ENCODE measurements at places on chromosomes 2 and 18.

DNA sequence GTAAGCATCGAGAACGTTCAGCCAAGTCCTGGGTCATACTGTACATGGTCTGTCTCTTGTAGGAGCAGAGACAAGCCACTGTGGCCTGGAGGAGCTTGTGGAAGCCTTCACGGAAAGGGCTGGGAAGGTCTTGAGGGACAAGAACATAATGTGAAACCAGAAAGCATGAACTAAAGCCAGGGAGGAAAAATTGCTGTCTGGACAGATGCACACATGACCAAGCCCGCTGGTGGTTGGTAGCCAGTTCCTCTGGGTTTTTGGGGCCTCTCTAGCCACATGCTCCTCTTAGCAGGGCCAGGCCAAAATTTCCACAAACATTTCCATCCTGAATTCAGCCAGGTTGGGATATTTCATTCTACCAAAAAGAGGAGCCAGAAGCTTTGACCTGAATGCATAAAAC lies 196.2 kb upstream of the SIX2 start:
- DNase-seq: no peak

GRCh38 chr18:65422544-65423136 lies 328.2 kb upstream of the CDH7 start:
- no peak for DNase-seq

- peak; percentile 95 for DNase-seq
Measured at GRCh38 chr2:203682688-203683130, 23.7 kb upstream of the CD28 start.

- DNase-seq: no peak
Measured at GRCh38 chr2:16709769-16710168, 44.1 kb upstream of the CYRIA start.

DNA sequence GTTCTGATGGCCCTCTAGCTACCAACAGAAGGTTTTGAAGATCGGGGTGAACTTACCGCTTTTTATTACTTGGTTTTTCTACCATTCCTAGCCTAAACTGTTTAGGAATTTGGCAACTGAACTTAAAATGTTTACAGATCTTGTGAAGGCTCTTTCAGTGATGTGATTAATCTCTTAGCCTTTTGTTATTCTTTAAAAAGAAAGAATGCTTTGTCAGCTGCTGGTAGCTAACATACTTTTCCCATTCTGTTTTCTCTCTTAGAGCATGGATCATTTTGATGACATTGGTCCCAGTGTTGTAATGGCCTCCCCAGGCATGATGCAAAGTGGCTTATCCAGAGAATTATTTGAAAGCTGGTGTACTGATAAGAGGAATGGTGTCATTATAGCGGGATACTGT lies 18.1 kb downstream of the CPSF3 start:
- no peak for DNase-seq

- no peak for DNase-seq
Measured at GRCh38 chr18:3713166-3713565, 263.2 kb downstream of the TGIF1 start.

GRCh38 chr2:134232868-134233727 lies 20.8 kb upstream of the MGAT5 start:
- DNase-seq: peak; percentile 43

GRCh38 chr2:105126336-105126735 lies 88.5 kb downstream of the MRPS9 start:
- no peak for DNase-seq

GRCh38 chr2:215811409-215812345 lies 201.7 kb downstream of the MREG start:
- no peak for DNase-seq

- peak; percentile 79 for DNase-seq
Measured at GRCh38 chr2:8682719-8683667, 1.1 kb downstream of the ID2 start.

- DNase-seq: no peak
Measured at GRCh38 chr2:172080641-172081220, 4.6 kb upstream of the DLX1 start.

DNA sequence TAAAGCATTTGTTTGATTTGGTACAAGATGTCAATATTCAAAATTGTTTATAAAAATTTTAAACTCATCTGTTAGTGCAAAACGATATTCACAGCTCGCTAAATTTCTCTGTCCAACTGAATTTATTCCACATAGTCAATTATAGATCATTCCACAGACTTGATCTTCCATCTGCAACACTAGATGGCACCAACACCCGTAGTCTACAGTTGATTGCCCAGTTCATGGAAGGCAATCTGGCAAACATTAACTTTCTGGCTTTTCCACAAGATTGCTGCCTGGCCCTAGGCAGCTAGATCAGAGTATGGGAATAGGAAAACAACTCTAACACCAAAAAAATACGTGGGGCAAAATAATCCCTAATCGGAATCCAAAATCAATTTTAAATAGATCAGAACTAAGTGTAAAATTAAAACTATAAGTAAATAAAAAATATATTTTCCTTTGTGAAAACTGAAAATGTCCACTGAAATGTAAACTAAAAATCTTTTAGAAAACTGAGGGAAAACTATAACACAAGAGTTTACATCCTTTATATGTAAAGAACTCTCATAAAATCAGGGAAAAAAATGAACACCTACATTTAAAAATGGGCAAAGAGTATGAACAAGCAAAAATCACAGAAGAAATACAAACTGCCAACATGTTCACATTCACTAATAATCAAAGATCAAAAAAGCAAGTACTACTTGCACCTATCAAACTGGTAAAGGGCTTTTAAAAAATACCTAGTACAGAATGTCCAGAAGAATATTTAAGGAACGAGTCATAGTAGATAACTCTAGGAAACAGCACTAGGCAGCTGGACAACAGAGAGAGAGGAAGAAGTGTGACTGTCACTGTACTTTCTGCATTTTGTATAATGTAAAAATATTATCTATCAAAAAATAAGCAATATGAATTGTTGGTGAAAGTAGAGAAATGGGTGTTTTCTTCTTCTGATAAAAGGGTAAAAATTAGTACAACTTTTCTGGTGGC lies 35.0 kb downstream of the RTN4 start:
- DNase-seq: peak; percentile 88

GRCh38 chr2:34368304-34368703 lies 769.2 kb upstream of the FAM98A start:
- no peak for DNase-seq

DNA sequence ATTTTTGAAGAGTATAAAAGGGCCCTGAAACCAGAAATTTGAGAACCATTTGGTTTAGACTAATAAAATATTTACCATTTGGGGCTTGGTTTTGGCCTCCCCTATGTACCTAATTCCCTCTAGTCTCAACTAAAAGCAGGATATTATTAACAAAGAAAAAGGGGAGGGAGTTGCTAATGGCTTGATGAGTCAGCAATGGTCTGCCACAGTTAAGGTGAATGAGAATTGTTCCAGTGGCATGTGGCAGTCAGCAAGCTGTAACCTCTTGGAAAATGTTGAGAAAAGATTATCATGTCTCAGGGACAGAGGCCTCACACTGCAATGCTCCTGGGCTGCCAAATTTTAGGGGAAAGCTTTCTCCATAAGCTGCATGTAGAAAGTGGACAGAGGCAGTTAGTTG lies 20.1 kb upstream of the SLC39A10 start:
- DNase-seq: peak; percentile 24

DNA sequence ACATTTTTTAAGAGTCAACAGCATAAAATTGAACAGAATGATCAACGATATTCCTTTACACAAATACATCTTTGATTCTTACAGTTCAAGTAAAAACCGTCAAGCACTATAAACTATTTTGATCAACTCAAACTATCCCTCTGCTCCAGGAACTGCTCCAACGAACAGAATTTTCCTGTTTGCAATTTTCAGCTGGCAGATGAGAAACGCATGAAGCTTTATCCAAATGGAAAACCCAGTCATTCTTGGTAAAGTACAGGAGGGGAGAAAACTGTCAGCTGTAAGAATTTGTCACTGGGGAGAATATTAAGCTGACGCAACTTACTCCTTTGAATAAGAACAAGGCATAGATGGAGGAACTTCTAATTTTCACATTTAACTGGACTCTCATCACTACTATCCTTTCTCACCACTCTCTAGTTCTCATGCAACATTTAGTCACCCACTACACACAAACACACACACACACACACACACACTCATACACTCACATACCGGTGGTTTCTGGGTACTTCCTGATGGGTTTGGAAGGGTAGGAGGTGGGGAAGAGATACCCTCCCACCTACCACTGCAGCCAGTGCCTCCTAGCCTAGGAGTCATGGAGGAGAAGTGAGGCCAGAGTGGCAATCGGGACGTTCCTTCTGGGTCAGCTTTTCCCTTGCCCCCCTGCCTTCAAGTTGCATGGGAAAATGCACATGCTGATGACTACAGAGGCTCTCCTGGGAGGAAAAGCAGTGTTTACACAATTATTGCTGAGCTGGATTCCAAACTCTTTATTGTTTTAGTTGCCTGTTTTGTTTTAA lies 54.0 kb upstream of the SPATS2L start:
- peak; percentile 92 for DNase-seq

- no peak for DNase-seq
Measured at GRCh38 chr18:58878640-58879039, 14.0 kb downstream of the ZNF532 start.

DNA sequence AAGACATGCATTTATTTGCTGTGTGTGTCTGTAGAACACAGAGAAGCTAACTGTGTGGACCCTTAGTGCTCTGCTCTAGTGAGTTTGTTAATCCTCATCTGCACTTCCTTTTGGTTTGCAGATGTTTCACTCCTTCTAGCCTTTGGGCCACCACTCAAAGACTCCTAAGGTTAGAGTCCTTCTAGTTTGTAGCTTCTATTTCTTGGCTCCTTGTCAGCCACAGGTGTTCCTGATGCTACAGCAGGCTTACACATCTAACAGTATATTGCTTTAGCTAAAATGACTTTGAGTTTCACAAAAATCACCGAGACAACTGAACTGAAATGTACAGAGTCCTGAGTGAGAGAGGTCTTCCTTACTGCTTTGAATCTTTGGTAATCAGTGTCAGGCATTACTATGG lies 551.4 kb downstream of the NRXN1 start:
- DNase-seq: no peak

DNA sequence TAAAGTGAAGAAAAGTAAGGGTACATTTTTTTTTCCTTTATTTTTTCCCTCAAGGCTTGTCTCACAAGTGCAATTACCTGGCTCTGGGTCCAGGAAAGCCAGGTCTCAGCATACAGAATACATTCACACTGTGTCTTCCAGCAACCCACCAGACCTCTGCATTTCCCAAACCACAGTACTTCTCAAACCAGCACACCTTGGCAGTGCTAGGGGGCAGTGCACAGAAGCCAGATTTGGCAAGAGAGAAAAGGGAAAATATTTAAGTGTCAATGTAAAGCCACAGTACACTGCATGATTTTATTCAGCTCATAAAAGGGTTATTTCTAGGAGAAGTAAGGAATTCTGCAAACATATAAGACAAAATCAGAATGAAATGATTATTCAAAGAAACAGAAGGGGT lies 172.8 kb downstream of the NRXN1 start:
- no peak for DNase-seq

GRCh38 chr18:54479365-54479764 lies 111.7 kb upstream of the DYNAP start:
- peak; percentile 17 for DNase-seq

GRCh38 chr2:147425437-147426029 lies 419.3 kb upstream of the ACVR2A start:
- DNase-seq: no peak

GRCh38 chr2:227606476-227606875 lies 7.8 kb downstream of the SCYGR2 start:
- no peak for DNase-seq

DNA sequence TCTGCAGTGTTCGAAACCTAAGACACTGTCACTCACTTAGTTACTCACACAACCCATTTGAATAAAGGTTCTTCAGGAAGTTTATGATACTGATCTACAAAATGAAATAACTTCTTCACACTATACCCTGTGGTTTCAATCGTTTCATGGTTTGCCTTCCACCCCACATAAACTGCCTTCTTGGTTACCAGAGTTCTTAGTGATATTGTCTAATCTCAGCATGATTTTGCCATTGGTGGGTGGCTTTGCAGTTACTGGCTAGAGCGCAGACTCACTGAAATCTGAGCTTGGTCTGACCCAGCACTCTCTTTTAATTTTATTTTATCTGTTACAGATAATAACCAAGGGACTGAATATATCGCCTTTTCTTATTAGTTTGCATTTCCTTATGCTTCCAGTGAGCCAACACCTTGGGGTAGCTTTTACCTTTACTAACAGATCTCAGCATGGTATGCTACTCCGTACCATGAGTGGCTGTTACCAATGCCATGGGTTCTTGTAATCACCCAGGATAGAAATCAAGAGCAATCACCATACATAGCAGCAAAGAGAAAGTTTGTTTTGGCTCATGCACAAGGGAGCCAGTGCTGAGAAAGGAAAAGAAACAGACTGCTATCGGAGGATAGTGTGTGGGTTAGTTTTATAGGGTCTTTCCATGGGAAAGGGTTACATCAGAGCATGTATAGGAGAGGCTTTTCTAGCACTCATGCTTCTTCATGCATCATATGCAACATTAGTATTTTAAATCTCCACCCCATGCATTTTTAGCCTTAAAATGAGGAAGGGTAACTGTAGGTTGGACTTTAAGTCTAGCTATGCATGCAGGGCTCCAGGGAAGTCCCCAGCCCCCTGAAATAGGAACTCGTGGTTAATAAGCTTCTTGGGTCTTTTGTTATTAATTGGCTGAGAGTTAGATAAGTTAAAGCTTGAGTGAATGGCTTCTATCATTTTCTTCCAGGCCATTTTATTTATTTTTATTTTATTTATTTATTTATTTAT lies 33.3 kb downstream of the ANXA4 start:
- no peak for DNase-seq

DNA sequence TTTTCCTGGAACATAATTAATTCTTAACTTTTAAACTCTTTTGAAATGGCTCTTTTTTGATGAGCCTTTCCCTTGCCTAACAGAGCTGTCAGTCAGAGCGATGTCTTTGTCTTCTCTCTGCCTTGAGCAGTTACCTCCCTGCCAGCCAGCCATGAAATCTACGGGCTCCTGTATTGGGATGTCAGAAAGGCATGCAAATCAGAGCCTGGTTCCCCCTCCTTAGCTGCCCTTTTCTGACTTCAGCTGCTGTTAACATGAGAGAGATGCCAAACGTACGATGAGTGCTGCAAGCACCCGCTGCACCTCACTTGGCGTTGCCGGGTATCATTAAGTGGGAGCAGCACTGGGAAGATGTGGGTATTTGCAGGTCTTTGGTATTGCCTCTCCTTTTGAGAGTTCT lies 131.4 kb upstream of the BOD1L2 start:
- no peak for DNase-seq

GRCh38 chr18:39990540-39990939 lies 1964.5 kb upstream of the PIK3C3 start:
- no peak for DNase-seq

DNA sequence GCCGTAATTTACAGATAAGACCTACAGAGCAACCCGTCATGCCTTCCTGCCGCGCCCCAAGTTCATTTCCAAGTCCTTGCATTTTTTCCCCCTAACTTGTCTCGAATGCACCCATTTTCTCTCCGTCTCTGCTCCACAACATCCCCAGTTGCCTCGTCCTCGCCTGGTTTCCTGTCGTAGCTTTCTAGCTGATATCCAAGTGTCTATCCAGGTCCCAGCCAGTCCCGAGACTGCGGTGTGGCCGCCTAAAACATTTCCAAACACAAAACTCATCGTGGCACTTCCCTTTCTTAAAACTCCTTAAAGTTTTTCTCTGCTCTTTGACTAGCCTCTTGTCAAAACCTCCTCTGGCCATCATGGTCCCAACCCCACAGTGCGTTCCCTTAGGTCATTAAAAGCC lies 1.2 kb upstream of the BARD1 start:
- DNase-seq: peak; percentile 46

GRCh38 chr2:156590085-156590739 lies 154.0 kb downstream of the GPD2 start:
- DNase-seq: no peak

Measured in GM23248 (cell line).